Sciatic nerve (tissue), 2 donors: ENCODE measurements at places on chromosomes 7 and 10.

DNA sequence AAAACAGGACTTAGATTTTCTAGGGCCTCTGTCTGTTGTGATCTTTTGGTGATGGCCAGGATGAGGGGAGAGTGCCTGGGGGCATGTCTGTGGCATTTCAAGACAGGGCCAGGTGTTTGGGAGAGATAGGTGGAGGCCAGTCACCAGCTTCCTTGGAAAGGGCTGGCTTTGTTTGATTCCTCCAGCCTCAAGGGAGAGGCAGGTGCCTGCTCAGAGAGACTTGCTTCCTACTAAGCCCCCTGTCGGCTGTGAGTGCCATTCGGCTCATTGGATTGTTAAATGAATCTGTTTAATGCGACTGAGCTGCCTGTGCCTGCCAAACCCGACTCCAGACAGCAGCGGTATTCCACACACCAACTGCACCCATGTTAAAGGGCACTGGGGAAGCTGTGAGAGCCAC is 304.1 kb upstream of the COBL start:
- DNase-seq: no peak

DNA sequence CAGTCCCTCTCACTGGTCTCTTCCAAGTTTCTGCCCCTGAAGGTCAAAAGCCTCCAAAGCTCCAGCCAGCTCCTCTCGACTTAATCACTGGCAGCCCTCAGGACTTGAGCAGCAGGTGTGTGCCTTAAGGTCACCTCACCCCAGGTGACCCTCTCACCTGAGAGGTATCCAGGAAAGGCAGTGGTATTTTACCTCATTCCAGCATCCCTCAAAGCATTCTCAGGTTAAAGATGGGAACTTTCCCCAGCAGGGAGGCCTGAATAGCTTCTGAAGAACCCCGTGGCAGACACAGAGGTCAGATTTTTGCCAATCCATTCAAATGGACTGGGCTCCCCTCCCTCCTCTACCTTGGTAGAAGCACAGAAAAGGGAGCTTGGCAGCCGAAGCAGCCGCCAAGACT is 148.2 kb downstream of the GFRA1 start:
- no peak for DNase-seq

DNA sequence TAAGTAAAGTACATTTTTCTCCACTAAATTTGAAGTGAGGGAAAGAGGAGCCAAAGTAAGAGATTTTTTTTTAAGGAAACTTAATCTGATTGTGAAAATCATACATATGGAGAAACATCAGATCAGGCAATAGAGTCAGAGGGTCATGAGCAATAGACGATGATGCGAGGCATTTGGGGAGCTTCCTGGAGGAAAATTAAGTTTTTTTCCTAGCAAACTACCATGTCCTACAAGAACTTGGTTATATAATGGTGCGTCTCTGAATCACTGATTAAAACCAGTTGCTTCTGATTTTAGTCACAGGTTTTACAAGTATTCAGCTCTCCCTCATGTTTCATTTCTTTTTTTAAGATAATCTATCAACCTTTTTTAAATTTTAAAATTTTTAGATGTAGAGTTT is 52.1 kb upstream of the MTURN start:
- DNase-seq: no peak

GRCh38 chr10:28281726-28282315 is 21.0 kb downstream of the MPP7 start:
- no peak for DNase-seq

DNA sequence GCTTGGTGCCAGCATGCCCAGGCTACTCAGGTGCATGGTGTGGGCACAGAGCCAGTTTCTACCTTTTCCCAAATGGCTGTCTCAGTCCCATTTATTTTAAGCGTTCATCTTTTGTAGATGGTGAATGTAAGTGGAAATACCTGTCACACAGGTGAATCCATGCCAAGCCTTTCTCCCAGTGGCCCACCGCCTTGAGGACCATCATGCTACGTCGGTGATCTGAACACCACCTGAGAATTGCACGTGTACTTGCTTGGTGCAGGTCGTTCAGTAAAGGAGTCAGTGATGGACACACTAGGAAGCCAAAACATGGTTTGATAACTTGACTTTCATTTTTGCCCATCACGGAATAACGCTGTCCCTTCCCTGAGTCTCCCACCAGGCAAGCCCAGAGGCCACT is 666.7 kb upstream of the FOXK1 start:
- no peak for DNase-seq

DNA sequence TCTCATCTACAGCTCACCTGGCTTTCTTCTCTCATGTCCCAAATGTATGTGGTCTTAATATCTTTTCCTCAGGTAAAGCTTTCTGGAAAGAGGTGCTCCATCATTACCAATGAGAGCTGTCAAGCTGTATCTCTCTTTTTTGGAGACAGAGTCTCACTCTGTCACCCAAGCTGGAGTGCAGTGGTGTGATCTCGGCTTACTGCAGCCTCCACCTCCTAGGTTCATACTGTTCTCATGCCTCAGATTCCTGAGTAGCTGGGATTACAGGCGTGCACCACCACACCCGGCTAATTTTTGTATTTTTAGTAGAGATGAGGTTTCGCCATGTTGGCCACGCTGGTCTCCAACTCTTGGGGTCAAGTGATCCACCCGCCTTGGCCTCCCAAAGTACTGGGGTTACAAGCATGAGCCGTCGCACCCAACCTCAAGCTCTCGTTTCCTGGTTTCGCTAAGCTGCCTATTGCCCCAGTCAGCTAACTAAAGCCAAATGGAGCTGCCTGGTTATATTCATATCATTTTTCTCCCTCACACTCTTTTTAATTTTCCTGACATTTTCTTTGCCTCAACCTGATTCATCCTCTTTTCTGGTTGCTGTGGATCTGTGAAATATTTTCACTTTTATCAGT is 60.5 kb downstream of the SUFU start:
- DNase-seq: no peak

DNA sequence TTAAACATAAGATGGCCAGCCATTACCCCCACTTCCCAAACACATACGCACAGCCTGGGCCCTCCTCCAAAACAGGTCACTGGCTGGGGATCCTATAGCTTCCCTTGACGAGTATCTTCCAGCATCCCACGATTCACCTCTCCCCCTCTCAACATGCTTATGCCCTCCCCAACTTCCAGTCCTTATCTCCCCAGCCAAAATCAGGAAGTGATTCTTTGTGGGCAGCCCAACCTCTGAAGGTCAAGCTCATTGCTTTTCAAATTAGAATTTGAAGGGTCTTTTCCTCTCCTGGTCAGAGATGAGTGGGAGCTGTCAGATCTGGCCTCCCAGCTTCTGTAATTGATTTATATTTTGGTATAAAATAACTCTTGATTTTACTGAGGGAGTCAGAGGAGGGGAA is 133.6 kb downstream of the ATXN7L1 start:
- DNase-seq: no peak

DNA sequence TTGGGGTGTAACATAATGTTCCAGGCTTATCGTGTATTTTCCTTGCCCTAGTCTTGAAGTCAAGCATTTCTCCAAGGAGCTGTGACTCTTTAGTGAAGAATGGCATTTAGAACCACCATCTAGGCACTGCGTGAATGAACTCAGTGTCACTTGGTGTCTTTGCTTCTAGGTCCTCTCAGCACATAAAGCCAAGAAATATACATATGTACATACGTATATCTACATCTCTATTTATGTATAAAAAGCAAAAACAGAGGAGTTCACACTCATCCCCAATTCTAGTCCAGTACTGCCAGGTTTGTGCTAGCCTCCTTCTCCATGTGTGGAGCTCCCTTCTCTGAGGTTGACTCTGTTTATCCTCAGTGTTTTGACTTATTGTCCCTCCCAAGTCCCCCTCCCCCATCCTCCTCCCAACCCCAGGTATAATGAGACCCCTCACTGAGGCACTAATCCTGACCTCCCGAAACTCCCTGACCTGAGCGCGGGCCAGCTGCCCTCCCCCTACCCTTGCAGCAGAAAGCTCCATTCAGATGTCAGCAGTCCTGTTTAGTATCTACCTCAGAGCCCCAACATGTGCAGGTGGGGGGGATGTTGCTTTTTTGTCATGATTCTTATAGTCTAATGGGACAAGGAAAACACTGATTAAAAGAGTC is 61.5 kb downstream of the GDI2 start:
- no peak for DNase-seq

DNA sequence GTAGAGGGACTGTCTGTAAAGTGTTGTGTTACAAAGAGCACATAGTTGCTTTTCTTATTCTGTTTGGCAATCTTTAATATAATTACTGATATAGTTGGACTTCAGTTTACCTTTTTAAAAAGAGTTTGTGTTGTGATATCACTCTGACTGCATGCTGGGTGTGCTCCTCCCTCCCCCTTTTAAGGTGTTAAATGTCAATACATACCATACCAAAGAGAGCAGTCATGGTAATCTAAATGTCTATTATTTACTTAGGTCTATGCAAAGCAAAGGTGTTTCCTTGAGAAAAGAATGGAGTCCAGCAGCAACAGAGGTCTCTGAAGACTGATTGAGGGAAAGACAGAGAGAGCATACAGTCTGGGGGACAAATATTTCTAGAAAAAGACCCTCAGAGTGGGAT is 275.1 kb upstream of the NRP1 start:
- no peak for DNase-seq

DNA sequence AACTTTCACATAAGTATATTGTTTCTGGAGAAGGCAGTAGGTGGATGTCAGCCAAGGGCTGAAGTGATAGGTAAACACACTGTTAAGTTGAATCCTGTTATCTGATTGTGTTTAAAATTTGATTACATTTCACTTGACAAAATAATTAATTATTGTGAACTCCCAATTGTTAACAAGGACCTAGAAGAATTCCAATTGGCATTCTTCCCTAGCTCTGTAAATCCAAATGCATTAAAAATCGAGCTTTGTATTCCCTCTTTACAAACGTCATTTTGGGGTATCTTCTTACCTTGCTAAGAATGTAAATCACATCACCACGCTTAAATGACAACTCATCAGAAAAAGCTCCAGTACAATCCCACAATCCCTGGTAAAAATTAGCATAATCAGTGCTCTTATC is 179.9 kb downstream of the SKAP2 start:
- no peak for DNase-seq

DNA sequence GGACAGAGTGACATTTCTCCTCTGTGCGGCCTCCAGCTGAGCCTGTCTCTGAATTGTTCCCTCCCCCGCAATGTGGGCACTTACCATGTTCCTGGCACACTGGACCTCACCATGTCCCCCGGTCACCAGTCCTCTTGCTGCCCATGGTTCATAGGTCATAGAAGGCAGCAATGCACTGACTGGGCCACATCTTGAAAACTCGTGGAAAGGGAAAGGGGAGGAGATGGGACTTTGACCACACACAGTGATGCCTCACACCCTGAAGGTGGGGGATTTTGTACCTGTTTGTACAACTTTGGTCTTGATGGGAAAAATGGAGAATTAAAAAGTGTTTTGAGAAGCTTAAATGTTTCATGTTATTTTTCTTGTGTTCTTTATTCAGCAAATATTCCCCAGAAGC is 61.7 kb upstream of the LRGUK start:
- no peak for DNase-seq

DNA sequence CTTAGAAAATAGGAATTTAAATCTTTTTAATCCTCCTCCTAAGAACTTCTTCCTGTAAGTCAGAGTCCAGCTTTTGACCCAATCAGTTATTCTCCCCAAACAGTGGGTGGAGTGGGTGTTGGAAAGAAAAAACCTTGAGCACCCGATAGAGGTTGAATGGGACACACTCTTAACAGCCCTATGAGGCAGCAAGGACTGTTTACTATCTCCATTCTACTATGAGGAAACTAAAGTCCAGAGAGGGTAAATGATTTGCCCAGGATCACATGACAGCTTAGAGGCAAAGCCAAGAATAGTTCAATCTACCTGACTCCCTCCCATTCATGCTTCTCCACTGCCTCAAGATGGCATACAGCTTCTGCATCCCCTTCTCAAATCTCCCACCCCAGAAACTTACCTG is 57.6 kb upstream of the SLC35B4 start:
- no peak for DNase-seq

GRCh38 chr7:152602962-152603361 is 73.0 kb downstream of the XRCC2 start:
- no peak for DNase-seq

GRCh38 chr7:149753375-149754233 is 19.8 kb downstream of the ZNF467 start:
- no peak for DNase-seq

DNA sequence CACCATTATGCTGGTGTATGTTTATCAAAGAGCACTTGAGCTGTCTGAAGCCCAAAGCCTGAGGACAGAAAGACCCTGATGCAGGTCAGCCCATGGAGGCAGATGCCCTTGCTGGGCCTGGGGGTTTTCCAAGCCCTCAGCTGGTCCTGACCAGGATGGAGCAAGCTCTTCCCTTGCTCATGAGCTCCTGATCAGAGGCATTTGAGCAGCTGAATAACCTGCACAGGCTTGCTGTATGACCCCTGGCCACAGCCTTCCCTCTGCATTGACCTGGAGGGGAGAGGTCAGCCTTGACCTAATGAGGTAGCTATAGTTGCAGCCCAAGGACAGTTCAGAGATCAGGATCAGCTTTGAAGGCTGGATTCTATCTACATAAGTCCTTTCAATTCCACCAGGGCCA is 13.0 kb downstream of the AQP1 start:
- DNase-seq: peak; percentile 42

- no peak for DNase-seq
These were observed 584.6 kb upstream of the POM121L12 start for GRCh38 chr7:52450816-52451215.

- DNase-seq: no peak
These were observed 305.1 kb upstream of the CSTF2T start for GRCh38 chr10:52004342-52004949.

DNA sequence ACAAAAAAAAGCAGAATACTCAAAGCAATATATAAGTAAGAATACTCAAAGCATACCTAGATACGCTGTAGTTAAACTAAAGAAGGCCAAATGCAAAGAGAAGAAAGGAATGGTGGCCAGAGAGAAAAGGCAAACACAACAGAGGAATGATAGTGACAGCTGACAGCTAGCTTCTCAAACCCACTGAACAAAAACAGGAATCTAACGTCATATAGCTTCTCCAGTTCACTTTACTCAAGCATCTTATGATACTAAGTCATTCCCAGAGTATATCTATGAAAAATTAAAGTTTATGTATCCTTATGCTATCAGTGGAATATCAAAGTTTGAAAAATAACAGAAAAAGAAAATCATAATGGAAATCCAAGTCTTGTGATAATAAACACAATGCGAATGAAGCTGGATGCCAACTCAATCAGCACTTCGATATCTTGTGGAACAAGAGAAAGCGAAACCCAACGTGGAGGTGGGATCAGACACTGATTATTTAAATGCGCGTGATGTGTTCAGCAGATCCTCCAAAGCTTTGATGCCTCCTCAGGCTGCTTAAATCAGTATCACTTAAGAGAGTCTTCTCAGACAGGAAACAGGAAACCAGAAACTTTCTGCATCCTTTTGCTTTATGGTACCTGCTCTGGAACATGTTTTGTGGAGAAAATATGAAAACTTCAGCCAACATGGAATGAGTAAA is 102.8 kb downstream of the PIP4K2A start:
- DNase-seq: no peak

DNA sequence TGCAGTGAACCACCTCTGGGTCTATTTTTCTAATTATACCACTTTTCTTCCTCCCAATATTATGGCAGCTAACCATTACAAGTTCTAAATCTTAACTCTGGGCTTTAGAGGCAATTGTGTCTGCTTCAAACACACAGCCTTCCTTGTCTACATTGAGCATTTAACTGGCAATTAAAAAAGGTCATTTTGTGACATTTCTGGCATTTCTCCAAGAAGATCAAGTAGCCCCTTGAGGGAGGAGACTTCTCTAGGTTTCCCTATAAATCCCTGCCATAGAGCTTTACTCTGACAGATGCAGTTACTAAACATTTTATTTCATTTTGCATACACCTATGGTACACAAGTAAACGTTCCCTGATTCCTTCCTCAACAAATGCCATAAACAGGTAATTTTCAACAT is 33.4 kb upstream of the FAM133B start:
- DNase-seq: no peak
